GM12878 (cell line): ENCODE measurements at places on chromosomes 11 and 22. TPM values are rescaled to one million over a fixed set of nuclear protein-coding genes. Genes with fewer than 3 reads are reported as not detected.

The CHRDL2 gene
- not detected in 2 replicates for polyA plus RNA-seq

The NLRP10 gene
- polyA plus RNA-seq, result not detected in 2 replicates

The TEAD1 gene
- polyA plus RNA-seq, result 0.03 and 0.05 TPM in 2 replicates

The FLRT1 gene
- 0.04 and 0.10 TPM in 2 replicates for polyA plus RNA-seq
